ENCODE measurements at places on chromosomes 11 and 22. TPM values are rescaled to one million over a fixed set of nuclear protein-coding genes. Genes with fewer than 3 reads are reported as not detected.

- DNase-seq = no peak
Observed at GRCh38 chr22:17836992-17837742, 62.9 kb upstream of the BID start.

OR56A1 gene
- not detected for total RNA-seq

DNA sequence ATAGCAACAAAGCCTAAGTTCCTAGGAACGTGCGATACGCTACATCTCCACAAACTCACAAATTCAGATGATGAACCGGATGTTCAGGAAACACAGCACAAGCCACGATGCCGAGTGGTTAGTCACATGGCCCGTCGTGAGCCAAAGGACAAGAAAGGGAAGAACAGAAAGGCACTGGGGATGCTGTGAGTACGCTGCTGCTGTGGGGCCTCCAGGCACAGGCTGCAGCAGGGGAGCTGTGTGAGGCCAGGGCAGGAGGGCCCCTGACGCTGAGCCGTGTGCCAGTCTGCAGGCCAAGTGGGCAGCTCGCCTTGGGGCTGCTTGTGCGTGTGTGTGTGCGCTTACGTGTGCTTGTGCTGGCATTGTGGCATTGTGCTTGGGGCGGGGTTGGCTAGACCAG, 89.4 kb downstream of the CTTN start:
- DNase-seq = no peak

GRCh38 chr11:123547180-123547579, 107.2 kb downstream of the SCN3B start:
- no peak for DNase-seq

PRR33 gene
- total RNA-seq = not detected

DNA sequence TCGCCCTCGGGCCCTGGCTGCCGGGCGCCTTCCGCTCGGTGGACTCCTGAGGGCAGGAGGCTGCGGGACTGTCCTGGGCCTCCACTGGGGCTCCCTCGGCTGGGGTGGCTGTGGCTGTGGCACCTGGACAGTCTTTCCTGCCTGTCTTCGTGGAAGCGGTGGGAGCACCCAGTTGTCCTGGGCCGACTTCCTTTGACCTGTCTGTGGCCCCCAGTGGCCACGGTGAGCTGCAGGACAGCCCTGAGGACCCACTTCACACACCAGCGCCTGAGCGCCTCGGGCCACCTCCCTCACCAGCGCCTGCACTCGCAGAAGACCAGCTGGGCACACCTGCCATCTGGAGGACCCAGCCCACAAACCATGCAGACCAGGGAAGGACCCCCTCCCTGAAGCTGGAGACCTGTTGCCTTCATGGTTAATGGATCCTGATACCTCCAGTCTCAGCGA, 1.8 kb upstream of the EPS8L2 start:
- DNase-seq = no peak

FADS1 gene
- 51.7 TPM for total RNA-seq
